ENCODE measurements at places on chromosomes 2 and 18.

DNA sequence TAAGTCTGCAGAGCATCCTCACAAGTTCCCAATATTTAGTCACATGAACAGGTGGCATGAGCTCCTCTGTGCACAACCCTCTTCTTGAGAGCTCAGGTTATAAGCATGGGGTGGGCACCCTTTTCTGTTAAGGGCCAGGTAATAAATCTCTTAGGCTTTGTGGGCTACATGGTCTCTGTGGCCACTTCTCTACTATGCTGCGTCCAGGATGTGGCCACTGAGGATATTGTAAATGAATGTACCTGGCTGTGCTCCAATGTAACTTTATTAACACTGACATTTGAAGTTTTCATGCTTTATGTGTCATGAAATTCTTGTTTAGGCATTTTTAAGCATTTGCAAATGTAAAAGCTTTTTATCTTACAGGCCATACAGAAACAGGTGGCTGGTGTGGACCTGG, 116.8 kb upstream of the ST6GAL2 start:
- DNase-seq, result no peak

GRCh38 chr2:18484625-18485024, 75.8 kb downstream of the RDH14 start:
- no peak for DNase-seq

- DNase-seq, result no peak
Observed at GRCh38 chr18:74625157-74625556, 27.5 kb downstream of the ZNF407 start.

DNA sequence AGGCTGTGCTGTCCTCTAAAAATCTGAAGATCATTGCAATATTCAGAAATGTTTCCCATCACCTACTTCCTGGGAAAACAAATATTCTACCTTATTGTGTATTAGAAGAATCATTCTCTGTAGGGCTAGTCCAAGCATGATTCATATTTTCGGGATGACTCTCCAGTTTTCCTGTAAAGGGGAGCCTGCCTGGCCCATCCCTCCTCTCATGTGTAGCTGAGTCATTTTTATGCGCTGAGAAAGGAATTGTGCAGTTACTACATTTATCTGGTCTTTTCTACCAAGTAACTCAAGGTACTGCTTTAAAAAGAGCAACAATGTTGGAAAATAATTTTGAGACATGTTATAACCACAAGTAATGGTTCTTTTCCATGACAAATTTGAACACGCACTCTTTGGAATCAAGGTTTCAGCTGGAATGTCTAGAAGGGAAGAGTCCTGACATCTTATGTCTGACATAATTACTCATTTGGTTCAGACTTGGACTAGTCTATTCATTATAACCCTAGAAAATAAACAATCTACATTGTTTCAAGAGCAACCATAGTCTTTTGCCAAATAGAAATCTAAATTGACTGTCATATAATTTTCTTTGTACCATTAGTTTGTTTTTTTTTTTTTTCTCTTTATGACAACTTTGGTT, 6.6 kb downstream of the DSG3 start:
- DNase-seq, result no peak

Data from T follicular helper cell (primary cell).